GM23338 (cell line): ENCODE measurements at places on chromosomes 3 and 15. TPM values are rescaled to one million over a fixed set of nuclear protein-coding genes. Genes with fewer than 3 reads are reported as not detected.

The SUCNR1 gene
- total RNA-seq, result not detected in 2 replicates

The BUB1B gene
- 113 and 160 TPM in 2 replicates for total RNA-seq

- no peak overlapping the region for H3K27ac ChIP-seq
- peak; percentile 88 for DNase-seq
- H3K36me3 ChIP-seq, result no peaks in the 10 kb centered on the region
- 0 out of 2 replicates have a peak, but pooled peaks cover 7% of the 10 kb centered on the region for H3K4me1 ChIP-seq
Observed at GRCh38 chr15:66923438-66923881, 141.9 kb upstream of the SMAD3 start.

DNA sequence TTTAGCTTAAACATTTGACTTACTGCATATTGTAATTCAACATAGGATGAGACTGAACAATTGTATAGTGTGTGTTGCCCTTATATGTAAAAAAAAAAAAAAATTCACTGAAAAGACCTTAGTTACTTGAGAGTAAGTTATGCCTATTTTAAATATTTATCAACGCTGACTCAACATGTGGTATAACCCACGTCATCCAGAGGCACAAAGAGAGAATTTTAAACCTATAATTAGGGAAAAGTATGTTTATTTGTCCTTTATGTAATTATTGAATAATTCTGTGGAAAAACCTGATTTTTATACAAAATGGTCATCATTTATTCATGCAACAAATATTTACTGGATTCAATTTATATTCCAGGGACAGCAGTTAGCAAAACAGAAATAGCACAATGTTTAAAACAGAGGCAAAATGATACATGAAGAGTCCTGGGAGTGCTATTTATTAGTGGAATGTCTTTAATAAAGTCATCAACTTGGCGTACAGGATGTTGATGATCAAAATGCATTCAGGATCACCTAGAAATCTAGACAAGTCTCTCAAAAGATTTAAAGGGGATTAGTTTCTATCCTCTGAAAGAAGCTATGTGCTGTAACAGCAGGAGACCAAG lies 223.7 kb downstream of the PCCB start:
- H3K36me3 ChIP-seq, result peaks cover 7% of the 10 kb centered on the region; the same call in 1 of the 2 replicates
- H3K27me3 ChIP-seq, result no peaks in the 10 kb centered on the region
- H3K4me3 ChIP-seq, result no peak overlapping the region

- H3K4me3 ChIP-seq, result no peak overlapping the region
- no peak for DNase-seq
- H3K27ac ChIP-seq, result no peak overlapping the region
- H3K36me3 ChIP-seq, result no peaks in the 10 kb centered on the region
- H3K27me3 ChIP-seq, result no peaks in the 10 kb centered on the region
Observed at GRCh38 chr3:4748127-4748526, 231.1 kb upstream of the BHLHE40 start.

GRCh38 chr15:31004220-31004733 lies 12.8 kb upstream of the MTMR10 start:
- peaks cover 14% of the 10 kb centered on the region; the same call in 1 of the 2 replicates for H3K4me1 ChIP-seq
- DNase-seq, result peak; percentile 60
- H3K4me3 ChIP-seq, result no peak overlapping the region
- H3K36me3 ChIP-seq, result no peaks in the 10 kb centered on the region

- H3K4me3 ChIP-seq, result no peak overlapping the region
- no peaks in the 10 kb centered on the region for H3K4me1 ChIP-seq
- H3K36me3 ChIP-seq, result no peaks in the 10 kb centered on the region
- no peaks in the 10 kb centered on the region for H3K27me3 ChIP-seq
- DNase-seq, result no peak
Observed at GRCh38 chr3:106683953-106684620, 693.2 kb upstream of the CCDC54 start.

GRCh38 chr15:62362608-62363007 lies 197.5 kb upstream of the C2CD4B start:
- no peak overlapping the region for H3K4me3 ChIP-seq
- DNase-seq, result no peak
- no peaks in the 10 kb centered on the region for H3K27me3 ChIP-seq
- H3K4me1 ChIP-seq, result no peaks in the 10 kb centered on the region
- H3K36me3 ChIP-seq, result no peaks in the 10 kb centered on the region

DNA sequence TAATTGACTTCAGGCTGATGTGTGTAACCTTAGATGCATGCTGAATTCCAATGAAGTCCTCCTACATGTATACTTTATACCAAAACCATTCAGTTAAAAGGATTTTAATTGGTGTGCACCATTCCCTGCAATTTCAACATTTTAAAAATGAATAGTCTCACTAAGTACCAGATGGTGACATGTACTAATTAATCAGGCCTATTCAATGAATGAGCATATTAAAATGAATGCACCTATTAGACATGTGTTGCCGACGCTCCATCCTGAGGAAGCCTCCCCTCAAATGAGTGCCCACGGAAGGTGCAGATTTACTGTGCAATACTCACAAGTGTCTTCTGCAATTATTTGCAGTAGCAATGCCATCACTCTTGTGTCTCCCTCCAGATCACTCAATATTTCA lies 124.7 kb upstream of the TSPAN3 start:
- H3K4me3 ChIP-seq, result no peak overlapping the region
- no peaks in the 10 kb centered on the region for H3K27me3 ChIP-seq
- no peak for DNase-seq
- no peaks in the 10 kb centered on the region for H3K4me1 ChIP-seq
- no peaks in the 10 kb centered on the region for H3K36me3 ChIP-seq
